ENCODE measurements at places on chromosomes 1 and 21. TPM values are rescaled to one million over a fixed set of nuclear protein-coding genes. Genes with fewer than 3 reads are reported as not detected.
A peak's percentile ranks its signal among the peaks of the same experiment; 100 is the strongest.

GRCh38 chr1:41695118-41695745 lies 210.7 kb upstream of the EDN2 start:
- H3K27ac ChIP-seq: no peak overlapping the region
- H3K4me1 ChIP-seq: peaks cover 36% of the 10 kb centered on the region
- H3K27me3 ChIP-seq: no peaks in the 10 kb centered on the region
- peak; percentile 74 for DNase-seq
- H3K36me3 ChIP-seq: no peaks in the 10 kb centered on the region

- H3K4me3 ChIP-seq: no peak overlapping the region
- peaks cover 6% of the 10 kb centered on the region for H3K4me1 ChIP-seq
- H3K27me3 ChIP-seq: no peaks in the 10 kb centered on the region
- DNase-seq: no peak
- no peaks in the 10 kb centered on the region for H3K36me3 ChIP-seq
Measured at GRCh38 chr1:225476538-225476988, 48.7 kb upstream of the LBR start.

DNA sequence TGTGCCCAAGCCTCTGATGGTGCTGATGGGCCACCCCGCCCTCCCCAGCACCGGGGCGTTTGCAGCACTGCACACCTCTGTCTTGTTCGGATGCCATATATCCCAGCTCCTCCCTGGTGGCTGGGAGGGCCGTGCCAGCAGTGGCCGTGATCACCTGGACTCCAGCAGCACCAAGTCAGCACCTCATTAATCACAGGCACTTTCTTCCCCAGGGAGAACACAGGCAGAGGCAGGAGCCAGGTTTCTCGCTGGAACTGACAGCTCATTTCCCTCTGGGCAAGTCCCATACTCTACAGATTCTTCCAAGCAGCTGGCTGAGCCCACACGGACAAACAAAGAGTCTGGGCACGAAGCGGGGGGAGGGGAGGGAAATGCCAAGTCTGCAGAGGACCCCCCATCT lies 141.7 kb upstream of the EDN2 start:
- no peak overlapping the region for H3K27ac ChIP-seq
- H3K27me3 ChIP-seq: no peaks in the 10 kb centered on the region
- no peaks in the 10 kb centered on the region for H3K36me3 ChIP-seq
- DNase-seq: no peak
- H3K4me1 ChIP-seq: peaks cover 13% of the 10 kb centered on the region

- no peak for DNase-seq
- H3K27ac ChIP-seq: no peak overlapping the region
- H3K4me1 ChIP-seq: peaks cover 14% of the 10 kb centered on the region
- no peaks in the 10 kb centered on the region for H3K27me3 ChIP-seq
Measured at GRCh38 chr1:22865736-22866135, 106.9 kb downstream of the LACTBL1 start.

AUNIP gene
- 1.9 TPM for polyA plus RNA-seq

- peak overlapping the region; percentile 89 for H3K27ac ChIP-seq
- H3K4me3 ChIP-seq: no peak overlapping the region
- H3K36me3 ChIP-seq: no peaks in the 10 kb centered on the region
Measured at GRCh38 chr1:115182012-115182715, 92.9 kb upstream of the TSPAN2 start.

GRCh38 chr1:9867408-9868243 lies 42.4 kb downstream of the CTNNBIP1 start:
- DNase-seq: peak; percentile 91
- H3K27ac ChIP-seq: no peak overlapping the region
- peaks cover 10% of the 10 kb centered on the region for H3K36me3 ChIP-seq
- no peak overlapping the region for H3K4me3 ChIP-seq
- no peaks in the 10 kb centered on the region for H3K4me1 ChIP-seq
- H3K27me3 ChIP-seq: no peaks in the 10 kb centered on the region

- H3K36me3 ChIP-seq: no peaks in the 10 kb centered on the region
- H3K27ac ChIP-seq: no peak overlapping the region
- no peaks in the 10 kb centered on the region for H3K4me1 ChIP-seq
- H3K4me3 ChIP-seq: no peak overlapping the region
- no peak for DNase-seq
Measured at GRCh38 chr1:21647431-21648351, 21.5 kb downstream of the RAP1GAP start.

SNRNP40 gene
- polyA plus RNA-seq: 46.7 TPM

HOOK1 gene
- polyA plus RNA-seq: 0.35 TPM

DNA sequence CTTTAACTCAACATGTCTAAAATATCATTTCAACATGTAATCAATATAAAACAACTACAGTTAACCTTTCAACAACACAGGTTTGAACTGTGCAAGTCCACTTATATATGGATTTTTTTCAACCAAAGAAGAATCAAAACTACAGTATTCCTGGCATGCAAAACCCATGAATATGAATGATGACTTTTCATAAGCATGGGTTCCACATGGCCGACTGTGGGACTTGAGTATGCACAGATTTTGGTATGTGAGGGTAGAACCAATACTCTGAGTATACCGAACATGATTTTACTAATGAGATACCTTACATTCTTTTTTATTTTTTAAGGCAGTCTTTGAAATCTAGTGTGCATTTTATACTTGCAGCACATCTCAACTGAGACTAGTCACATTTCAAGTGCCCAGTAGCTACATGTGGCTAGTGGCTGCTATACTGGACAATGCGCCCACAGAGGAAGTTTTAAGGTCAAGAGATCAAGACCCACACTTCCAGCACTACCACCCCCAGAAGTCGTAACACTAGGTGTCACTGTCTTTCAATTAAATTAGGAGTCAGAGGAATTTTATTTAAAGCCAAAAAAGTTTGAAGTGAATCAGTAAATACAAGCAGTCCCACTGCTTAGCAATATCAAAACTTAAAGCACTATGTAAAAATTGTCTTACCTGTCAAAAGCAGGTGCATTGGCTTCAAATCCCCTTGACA lies 40.0 kb downstream of the SYNJ1 start:
- no peaks in the 10 kb centered on the region for H3K27me3 ChIP-seq
- DNase-seq: no peak
- no peak overlapping the region for H3K4me3 ChIP-seq
- H3K4me1 ChIP-seq: no peaks in the 10 kb centered on the region
- H3K27ac ChIP-seq: no peak overlapping the region
- peaks cover 21% of the 10 kb centered on the region for H3K36me3 ChIP-seq

GRCh38 chr1:153777648-153778047 lies 2.4 kb downstream of the SLC27A3 start:
- H3K27me3 ChIP-seq: no peaks in the 10 kb centered on the region
- H3K36me3 ChIP-seq: no peaks in the 10 kb centered on the region
- peaks cover 13% of the 10 kb centered on the region for H3K4me1 ChIP-seq
- H3K27ac ChIP-seq: no peak overlapping the region
- H3K4me3 ChIP-seq: no peak overlapping the region

GRCh38 chr1:206850401-206850800 lies 15.0 kb upstream of the IL20 start:
- no peak for DNase-seq
- no peak overlapping the region for H3K4me3 ChIP-seq
- H3K27ac ChIP-seq: no peak overlapping the region
- no peaks in the 10 kb centered on the region for H3K36me3 ChIP-seq
- H3K4me1 ChIP-seq: no peaks in the 10 kb centered on the region

DNA sequence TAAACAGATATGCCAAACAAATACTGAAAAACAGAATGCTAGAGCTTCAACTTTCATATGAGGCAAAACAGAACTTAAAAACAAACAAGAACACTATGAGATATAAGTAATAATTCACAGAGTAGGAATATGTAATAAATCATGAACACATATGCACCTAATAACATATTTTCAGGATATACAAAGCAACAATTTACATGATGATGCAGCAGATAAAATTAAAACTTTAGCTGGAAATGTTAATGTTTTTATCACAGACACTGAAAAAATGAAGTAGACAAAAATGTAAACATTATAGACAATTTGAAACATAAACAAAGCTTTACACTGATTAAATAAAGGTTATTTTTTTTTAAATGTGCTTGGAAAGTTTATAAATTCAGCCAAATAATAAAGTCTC lies 443.1 kb upstream of the NFIA start:
- H3K4me3 ChIP-seq: no peak overlapping the region
- no peak for DNase-seq
- no peaks in the 10 kb centered on the region for H3K27me3 ChIP-seq
- H3K27ac ChIP-seq: no peak overlapping the region

- no peak overlapping the region for H3K4me3 ChIP-seq
- no peak overlapping the region for H3K27ac ChIP-seq
- H3K36me3 ChIP-seq: no peaks in the 10 kb centered on the region
- H3K27me3 ChIP-seq: no peaks in the 10 kb centered on the region
- DNase-seq: no peak
Measured at GRCh38 chr1:202084791-202085681, 37.7 kb upstream of the GPR37L1 start.

CHAF1B gene
- polyA plus RNA-seq: 5.6 TPM

DNA sequence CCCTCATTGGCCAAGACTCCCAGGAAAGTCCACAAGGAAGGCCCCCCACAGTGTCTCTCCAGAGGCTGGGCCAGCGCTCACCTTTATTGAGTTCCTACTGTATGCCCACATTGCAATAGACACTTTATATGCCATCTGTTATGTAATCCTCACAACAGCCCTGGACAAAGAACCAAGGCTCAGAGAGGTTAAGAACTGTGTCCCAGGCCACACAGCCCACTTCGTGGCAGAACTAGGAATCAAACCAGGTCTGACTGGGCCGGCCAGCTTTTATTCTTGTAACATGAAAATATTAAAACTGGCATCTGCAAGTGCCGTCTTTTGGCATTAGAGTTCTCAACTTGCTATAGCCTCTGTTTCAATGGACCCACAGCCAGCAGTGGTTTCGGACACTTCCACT lies 4.5 kb downstream of the CTRC start:
- no peaks in the 10 kb centered on the region for H3K4me1 ChIP-seq
- H3K27me3 ChIP-seq: no peaks in the 10 kb centered on the region
- H3K36me3 ChIP-seq: no peaks in the 10 kb centered on the region
- H3K27ac ChIP-seq: no peak overlapping the region
- H3K4me3 ChIP-seq: no peak overlapping the region
- DNase-seq: no peak

NR1I3 gene
- polyA plus RNA-seq: not detected

PGLYRP4 gene
- not detected for polyA plus RNA-seq

PLK3 gene
- 82.8 TPM for polyA plus RNA-seq
